ENCODE measurements at places on chromosomes 5 and 9.

- no peak for DNase-seq
Observed at GRCh38 chr9:104118916-104119315, 24.8 kb downstream of the SMC2 start.

DNA sequence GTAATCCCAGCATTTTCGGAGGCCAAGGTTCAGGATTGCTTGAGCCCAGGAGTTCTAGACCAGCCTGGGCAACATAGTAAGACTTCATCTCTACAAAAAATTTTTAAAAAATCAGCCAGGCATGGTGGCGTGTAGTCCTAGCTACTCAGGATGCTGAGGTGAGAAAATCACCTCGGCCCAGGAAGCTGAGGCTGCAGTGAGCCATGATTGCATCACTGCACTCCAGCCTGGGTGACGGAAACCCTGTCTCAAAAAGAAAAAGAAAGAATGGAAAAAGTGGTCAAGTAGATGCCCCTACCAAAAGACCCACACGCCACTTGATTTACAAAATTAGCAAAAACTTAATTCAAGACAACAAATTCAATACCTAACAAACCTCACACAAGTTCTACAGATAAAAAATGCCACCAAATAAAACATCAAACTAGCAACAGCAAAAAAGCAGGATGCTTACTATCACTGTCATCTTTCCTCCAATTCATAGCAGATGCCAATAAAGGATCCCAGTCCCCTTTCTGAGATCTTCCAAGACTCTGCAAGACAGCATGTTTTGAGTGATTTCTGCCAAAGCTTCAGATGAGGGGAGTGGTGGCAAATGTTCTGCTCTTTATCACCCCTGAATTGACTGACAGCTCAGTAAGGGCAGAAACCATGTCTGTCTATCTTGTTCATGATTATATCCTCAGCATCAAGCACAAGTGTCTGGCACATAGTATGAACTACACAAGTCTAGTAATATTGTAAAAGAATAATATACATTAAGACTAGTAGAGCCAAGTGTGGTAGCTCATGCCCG, 34.2 kb upstream of the TESK1 start:
- no peak for DNase-seq

GRCh38 chr5:62896121-62896893, 317.7 kb downstream of the LRRC70 start:
- no peak for DNase-seq

DNA sequence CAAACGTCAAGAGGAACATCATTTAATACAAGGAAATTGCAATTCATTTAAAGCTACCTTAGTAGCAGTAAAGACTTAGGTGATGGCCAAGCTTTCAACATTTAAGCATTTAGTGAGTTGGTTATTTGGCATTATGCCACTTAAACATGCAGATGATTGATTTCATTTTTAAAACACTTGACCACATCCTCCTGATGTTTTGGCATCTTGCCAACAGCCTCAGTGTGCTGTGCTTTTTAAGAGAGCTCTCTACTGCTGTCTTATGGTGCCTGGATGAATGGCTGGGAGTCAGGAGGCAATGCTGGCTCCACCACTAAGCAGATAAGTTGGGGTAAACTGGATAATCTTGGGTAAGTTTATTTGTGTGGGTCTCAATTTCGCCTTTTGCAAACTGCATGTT, 364.5 kb downstream of the MAN2A1 start:
- no peak for DNase-seq

- DNase-seq = no peak
Observed at GRCh38 chr5:127101533-127101932, 28.2 kb upstream of the C5orf63 start.

GRCh38 chr5:136811551-136811950, 446.2 kb upstream of the TRPC7 start:
- no peak for DNase-seq

Data from C1 segment of cervical spinal cord (tissue), 14 donors.